SK-N-SH (cell line): ENCODE measurements at places on chromosomes 4 and X. TPM values are rescaled to one million over a fixed set of nuclear protein-coding genes. Genes with fewer than 3 reads are reported as not detected.

CWH43 gene
- polyA plus RNA-seq, result not detected in 2 replicates

PAGE4 gene
- not detected in 2 replicates for polyA plus RNA-seq

FGFBP2 gene
- 0.62 and 1.7 TPM in 2 replicates for polyA plus RNA-seq

- DNase-seq, result peak; percentile 88
Measured at GRCh38 chr4:2261110-2261852, 628 bp downstream of the MXD4 start.

- DNase-seq, result no peak
Measured at GRCh38 chr4:36255577-36255976, 11.3 kb upstream of the ARAP2 start.

DNA sequence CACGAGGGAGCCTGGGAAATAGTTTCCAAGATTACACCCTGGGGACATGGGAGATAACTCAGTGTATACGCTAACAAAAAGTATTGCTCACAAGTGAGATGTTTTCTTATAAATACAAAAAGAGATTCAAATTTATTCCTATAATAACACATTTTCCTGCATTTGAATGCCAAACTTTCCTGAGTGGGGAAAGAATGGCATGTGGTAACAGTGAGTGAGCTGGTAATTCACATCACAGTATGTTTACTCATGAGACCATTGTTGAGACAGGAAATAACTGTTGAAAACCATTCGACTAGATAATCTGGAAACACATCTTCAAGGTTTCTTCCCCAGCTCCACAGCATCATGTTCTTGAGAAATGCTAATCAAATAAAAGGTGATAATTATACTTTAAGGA lies 109.1 kb downstream of the TASL start:
- DNase-seq, result no peak

- no peak for DNase-seq
Measured at GRCh38 chrX:148878371-148878770, 378.0 kb downstream of the AFF2 start.

DNA sequence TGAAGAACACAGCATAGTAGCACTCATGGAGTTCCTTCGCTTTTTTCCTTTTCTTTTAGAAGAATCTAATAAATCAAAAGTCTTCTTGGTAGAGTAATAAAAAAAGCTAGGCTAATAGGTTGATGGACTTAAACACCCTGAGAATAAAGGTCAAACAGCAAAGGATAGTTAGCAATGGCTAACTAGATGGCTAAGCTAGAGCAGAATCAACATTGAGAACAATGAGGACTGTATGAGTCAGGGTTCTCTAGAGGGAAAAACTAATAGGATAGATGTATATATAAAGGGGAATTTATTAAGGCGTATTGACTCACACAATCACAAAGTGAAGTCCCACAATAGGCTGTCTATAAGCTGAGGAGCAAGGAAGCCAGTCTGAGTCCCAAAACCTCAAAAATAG lies 550.9 kb downstream of the GLUD2 start:
- DNase-seq, result no peak

- no peak for DNase-seq
Measured at GRCh38 chr4:161252520-161253141, 911.2 kb downstream of the FSTL5 start.

DNA sequence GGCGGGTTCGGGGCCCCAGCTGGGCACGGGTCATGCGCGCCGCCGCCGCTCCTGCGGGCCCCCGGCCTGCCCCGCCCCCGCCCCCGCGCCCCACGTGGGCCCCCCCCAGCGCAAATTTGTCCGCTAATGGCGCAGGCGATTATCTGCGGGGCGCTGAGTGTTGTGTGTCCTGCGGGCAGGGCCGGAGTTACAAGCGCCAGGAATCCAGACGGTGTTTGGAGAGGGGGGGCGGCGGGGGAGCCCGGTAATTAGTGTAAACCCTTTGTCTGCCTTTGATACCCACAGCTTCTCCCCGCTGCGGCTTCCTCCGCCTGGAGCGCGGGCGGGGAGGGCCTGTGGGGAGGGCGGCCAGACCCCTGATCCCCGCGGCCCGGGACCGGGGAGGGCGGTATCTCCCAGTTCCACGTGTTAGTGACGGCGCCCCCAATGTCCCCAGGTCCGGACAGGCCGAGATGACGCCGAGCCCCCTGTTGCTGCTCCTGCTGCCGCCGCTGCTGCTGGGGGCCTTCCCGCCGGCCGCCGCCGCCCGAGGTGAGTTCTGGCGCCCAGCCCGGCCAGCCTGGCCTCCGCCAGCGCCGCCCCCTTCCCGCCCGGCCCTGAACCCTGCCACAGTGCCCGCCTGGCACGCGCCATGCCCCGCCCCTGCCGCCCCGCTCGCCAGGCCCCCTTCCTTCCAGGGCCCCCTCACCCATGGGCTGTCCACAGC lies 761 bp downstream of the FGFRL1 start:
- peak; percentile 72 for DNase-seq

- no peak for DNase-seq
Measured at GRCh38 chr4:88242144-88242543, 42.2 kb downstream of the PPM1K start.

DNA sequence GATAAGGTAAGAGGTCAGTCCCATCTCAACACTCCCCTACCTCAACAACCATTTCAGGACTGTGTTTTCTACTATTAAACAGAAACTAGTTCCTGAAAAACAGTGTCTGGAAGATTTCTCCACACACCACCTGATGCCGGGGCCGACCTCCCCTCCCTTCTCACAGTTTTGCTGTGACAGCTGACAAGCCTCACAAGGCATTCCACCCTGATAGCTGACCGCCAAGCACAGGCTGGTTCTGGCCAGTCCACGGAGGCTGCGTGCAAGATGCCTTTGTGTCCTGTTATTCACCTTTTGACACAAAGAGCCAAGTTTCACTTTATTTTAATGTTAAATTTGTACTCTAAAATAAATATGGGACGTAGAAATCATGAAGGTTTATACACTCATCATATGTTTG lies 758.6 kb downstream of the PDHA2 start:
- DNase-seq, result no peak

DNA sequence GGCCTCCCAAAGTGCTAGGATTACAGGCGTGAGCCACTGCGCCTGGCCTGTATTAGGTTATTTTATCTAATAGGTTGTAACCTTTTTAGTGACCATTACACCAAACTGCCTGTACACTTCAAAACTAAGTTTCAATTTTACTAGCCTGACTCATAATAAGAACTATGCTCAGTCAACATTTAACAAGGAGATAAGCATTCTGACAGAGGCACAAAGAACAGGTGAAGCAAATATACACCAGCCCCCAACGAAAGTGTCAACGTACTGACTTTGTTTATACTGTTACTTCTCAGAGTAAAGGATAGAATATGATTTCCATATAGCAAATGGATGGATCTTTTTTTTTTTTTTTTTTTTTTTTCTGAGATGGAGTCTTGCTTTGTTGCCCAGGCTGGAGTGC lies 62.8 kb downstream of the SHISA3 start:
- DNase-seq, result no peak
